ENCODE measurements at places on chromosomes 11 and 22.

- DNase-seq = no peak
These were observed 255.5 kb downstream of the DYNC2H1 start for GRCh38 chr11:103364687-103365086.

DNA sequence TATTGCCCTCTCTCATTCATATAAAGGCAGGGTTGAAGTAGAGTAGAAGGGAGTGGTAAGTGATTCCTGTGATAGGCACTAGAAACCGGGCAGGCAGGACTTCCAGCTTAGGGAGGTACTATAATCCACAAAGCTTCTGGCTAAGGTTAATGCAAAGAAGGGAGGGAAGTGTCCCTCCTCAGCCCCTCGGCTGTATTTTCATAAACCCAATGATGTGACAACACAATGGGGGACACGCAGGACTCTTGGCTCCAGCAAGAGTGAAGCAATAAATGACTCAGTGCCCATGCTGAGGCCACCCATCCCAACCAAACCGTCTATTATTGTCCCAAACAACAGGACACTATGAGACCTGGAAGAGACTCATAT is 90.7 kb downstream of the ETS1 start:
- no peak for DNase-seq

- DNase-seq = no peak
These were observed 98.9 kb upstream of the ISX start for GRCh38 chr22:34966980-34967565.

DNA sequence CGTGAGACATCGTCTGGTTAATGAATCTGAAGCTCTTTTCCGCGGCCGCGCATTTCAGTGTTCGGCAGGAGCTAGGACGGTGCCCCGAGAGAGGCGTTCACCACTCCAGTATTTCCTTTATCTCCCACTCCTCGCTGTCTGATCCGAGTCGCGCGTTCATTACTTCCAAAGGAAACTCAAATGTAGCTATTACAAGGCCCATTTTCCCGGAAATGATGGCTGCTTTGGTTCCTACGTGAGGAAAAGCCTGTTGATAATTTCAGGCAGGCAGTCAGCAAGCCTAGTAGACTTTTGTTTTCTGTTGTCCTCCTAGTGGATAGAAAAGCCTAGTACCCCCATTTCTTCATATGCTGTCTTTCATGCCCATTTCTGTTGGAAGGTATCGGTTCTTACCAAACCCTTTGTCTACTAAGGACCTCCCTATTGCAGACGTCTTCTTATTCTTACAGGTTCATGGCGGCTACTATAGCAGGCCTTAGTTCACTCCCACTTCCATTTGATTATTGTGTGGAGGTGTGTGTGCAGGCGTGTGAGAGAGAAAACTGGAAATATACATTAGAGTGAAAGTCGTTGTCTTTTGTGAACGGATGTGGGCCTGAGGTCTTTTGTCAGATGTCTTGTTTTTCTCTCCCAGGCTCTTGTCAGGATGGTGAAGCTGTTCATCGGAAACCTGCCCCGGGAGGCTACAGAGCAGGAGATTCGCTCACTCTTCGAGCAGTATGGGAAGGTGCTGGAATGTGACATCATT is 737 bp downstream of the RBM4 start:
- DNase-seq = no peak

- DNase-seq = no peak
These were observed 39.8 kb downstream of the KCNJ1 start for GRCh38 chr11:128827191-128827893.

DNA sequence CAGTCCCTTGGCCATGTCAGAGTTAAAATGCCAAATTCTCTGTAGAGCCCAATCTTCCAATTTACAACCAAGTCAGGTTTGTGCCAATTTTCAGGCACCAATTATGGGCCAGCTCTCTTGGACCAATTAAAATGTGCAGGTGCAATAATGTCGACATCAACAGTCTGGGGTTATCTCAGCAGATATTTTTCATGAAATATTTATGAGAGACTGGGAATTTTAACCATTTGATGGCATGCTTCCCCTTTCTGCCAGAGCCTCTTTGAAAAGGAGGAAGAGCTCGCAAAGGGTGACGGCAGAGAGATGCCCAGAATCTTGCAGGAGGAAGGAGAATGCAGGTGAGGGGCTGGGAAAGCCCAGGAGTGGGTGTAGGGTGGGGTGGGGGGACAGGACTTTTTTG is 100.8 kb upstream of the SYT13 start:
- no peak for DNase-seq

DNA sequence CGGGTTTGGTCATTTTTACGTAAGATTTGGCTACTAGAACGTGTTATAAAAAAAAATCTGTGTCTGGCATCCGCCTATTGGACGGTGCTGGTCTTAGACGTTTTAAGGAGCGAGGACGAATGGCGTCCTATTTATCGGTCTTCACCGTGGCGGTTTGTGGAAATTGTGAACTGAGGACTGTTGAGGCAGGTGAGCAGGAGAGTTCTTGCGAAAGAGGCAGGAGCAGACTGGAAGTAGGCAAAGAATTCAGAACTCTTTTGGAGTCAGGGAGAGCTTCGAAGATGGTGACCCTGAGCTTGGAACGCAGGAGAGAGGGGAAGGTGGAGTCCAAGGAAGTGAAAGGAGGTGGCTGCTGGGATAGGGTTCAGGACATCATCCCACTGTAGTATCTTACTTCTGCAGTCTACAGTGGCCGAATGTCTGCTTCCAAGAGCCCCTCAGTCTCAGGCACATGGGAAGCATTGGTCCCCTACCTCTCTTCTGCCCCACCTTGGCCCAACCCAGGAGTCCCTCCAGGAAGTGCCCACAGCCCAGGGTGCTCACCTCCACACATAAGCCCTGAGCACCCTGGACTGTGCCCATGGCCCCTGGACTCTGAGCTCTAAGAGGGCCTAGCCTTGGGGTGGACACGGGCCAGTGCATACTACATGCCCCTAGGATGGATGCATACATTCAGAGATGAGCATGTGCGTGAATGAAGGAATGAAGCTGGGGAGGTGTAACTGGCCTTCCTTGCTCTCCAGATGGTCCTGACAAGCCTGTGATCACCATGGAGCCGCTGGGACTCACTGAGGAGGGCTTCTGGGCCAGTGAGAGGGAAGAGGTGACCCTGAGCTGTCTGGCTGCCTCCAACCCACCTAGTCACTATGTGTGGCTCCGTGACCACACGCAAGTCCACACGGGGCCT is 3.7 kb downstream of the VSIG10L2 start:
- DNase-seq = no peak
